SK-MEL-5 (cell line): ENCODE measurements at places on chromosomes 16 and 17. TPM values are rescaled to one million over a fixed set of nuclear protein-coding genes. Genes with fewer than 3 reads are reported as not detected.

ADGRG3 gene
- total RNA-seq: not detected in 2 replicates

SAMD14 gene
- 0.03 TPM in 1 of 2 replicates, not detected in the other for total RNA-seq

MXRA7 gene
- 197 and 199 TPM in 2 replicates for total RNA-seq

CAPNS2 gene
- 0.37 and 0.40 TPM in 2 replicates for total RNA-seq

MMP28 gene
- total RNA-seq: not detected in 2 replicates

KRT20 gene
- not detected in 2 replicates for total RNA-seq

CD19 gene
- not detected in 2 replicates for total RNA-seq
